ENCODE measurements at places on chromosomes 3 and 15. TPM values are rescaled to one million over a fixed set of nuclear protein-coding genes. Genes with fewer than 3 reads are reported as not detected.

The FBXW12 gene
- total RNA-seq, result not detected

The PRR20G gene
- total RNA-seq, result not detected

The GOLGA6L7 gene
- total RNA-seq, result not detected

The FBXO40 gene
- not detected for total RNA-seq

The ACAN gene
- not detected for total RNA-seq

The ALDH1L1 gene
- not detected for total RNA-seq

GRCh38 chr15:48389691-48390143, 58.5 kb downstream of the DUT start:
- H3K27me3 ChIP-seq, result no peaks in the 10 kb centered on the region
- H3K4me1 ChIP-seq, result no peaks in the 10 kb centered on the region
- no peak for DNase-seq
- no peak overlapping the region for H3K27ac ChIP-seq

GRCh38 chr3:40211579-40211978, 97.9 kb upstream of the EIF1B start:
- no peak for DNase-seq
- no peaks in the 10 kb centered on the region for H3K36me3 ChIP-seq
- H3K4me3 ChIP-seq, result no peak overlapping the region
- no peaks in the 10 kb centered on the region for H3K27me3 ChIP-seq
- H3K4me1 ChIP-seq, result no peaks in the 10 kb centered on the region

GRCh38 chr15:99343881-99344551, 92.7 kb downstream of the LRRC28 start:
- no peaks in the 10 kb centered on the region for H3K27me3 ChIP-seq
- peak; percentile 51 for DNase-seq
- H3K36me3 ChIP-seq, result no peaks in the 10 kb centered on the region
- no peak overlapping the region for H3K27ac ChIP-seq
- peaks cover 20% of the 10 kb centered on the region for H3K4me1 ChIP-seq
- H3K4me3 ChIP-seq, result no peak overlapping the region

DNA sequence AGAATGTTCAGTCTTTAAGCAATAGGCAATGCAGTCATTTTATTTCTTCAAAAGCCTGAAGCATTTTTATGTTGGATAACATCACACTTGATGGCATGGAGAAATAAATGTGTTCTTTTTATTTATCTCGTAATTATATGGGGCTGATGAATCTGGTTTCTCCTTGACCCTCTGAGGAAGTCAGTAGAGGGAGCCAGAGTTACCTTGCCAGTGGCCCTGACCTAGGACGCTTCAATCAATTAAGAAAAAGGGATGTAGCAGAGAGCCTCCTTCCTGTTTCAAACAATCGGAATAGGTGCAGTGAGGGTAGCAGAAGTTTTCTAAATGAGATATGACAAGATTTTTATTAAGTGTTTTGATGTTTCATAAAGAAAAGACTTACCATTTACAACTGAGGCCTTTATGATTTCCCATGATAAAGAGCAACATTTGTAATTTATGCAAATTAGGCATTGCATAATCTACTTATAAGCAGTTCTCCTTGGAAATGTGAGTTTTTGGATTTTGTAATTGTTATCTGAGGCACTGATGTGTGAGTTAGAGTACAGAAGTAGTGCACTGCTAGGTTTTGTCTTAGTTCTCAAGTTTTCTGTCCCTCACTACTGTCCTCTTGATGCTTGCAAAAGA, 129.1 kb downstream of the RAP2B start:
- H3K4me3 ChIP-seq, result no peak overlapping the region
- no peak overlapping the region for H3K27ac ChIP-seq
- no peaks in the 10 kb centered on the region for H3K4me1 ChIP-seq
- no peaks in the 10 kb centered on the region for H3K36me3 ChIP-seq

DNA sequence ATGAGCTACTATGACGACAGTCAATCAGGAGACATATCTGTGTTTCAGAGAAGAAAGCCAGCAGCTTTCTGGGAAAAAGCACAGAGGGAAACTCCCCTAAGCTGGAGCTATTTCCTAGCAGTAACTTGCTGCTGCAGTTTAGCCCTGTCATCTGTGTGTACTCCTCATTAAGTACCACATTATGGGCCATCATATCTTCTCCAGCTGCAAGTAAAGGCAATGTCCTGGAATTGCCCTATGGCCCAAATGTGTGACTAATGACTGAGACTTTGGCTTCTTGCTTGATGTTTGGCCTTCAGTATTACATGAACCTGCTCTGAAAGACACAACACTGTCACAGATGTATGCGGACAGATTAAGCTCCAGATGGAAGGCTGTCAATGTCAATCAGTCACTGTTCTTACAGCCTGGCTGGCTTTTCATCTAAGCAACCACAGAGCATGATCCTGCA, 190.8 kb downstream of the FHIT start:
- no peaks in the 10 kb centered on the region for H3K27me3 ChIP-seq
- H3K4me3 ChIP-seq, result no peak overlapping the region
- H3K4me1 ChIP-seq, result no peaks in the 10 kb centered on the region
- no peak overlapping the region for H3K27ac ChIP-seq

GRCh38 chr3:150765949-150766720, 3.2 kb upstream of the SIAH2 start:
- H3K27ac ChIP-seq, result no peak overlapping the region
- no peaks in the 10 kb centered on the region for H3K36me3 ChIP-seq
- no peaks in the 10 kb centered on the region for H3K27me3 ChIP-seq
- H3K4me3 ChIP-seq, result no peak overlapping the region
- H3K4me1 ChIP-seq, result peaks cover 29% of the 10 kb centered on the region

GRCh38 chr3:45509038-45509767, 85.3 kb upstream of the LIMD1 start:
- no peaks in the 10 kb centered on the region for H3K27me3 ChIP-seq
- no peaks in the 10 kb centered on the region for H3K4me1 ChIP-seq
- no peak overlapping the region for H3K27ac ChIP-seq
- peaks cover 12% of the 10 kb centered on the region for H3K36me3 ChIP-seq

DNA sequence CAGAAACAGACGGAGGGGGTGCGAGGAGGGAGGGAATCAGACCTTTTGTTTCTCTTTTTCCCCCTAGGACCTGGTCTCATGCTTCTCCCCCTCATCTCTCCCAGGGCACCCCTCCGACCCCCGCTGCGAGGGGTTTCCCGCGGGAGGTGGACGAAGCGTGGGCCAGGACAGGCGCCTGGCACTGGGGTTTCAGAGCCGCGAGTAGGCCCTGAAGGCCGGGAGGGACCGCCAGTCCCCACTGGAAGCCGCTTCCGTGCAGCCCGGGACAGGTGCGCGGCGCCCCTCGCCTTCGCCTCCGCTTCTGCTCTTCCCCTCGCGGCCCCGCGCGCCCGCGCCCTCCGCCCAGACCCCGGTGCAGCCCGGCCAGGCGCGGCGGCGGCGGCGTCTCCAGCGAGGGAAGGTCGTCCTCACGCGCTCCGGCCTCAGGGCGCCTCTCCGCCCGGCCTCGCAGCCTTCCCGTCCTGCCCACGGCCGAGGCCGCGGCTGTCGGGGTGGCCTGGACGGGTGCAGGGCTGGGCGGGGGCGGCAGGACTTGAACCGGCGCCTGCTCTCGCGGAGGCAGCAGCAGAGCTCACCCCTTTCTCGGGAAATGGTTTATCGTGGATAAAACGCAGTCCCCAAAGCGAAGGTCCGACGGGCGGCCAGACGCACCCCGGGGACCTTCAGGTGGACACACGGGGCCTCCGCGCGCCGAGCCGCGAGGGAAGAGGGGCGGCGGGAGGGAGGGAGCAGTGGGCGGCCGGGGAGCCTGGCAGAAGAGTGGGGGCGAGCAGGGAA, 31.5 kb upstream of the ADAMTS17 start:
- no peak overlapping the region for H3K27ac ChIP-seq
- no peak for DNase-seq
- no peaks in the 10 kb centered on the region for H3K4me1 ChIP-seq
- no peaks in the 10 kb centered on the region for H3K36me3 ChIP-seq
- H3K4me3 ChIP-seq, result no peak overlapping the region

DNA sequence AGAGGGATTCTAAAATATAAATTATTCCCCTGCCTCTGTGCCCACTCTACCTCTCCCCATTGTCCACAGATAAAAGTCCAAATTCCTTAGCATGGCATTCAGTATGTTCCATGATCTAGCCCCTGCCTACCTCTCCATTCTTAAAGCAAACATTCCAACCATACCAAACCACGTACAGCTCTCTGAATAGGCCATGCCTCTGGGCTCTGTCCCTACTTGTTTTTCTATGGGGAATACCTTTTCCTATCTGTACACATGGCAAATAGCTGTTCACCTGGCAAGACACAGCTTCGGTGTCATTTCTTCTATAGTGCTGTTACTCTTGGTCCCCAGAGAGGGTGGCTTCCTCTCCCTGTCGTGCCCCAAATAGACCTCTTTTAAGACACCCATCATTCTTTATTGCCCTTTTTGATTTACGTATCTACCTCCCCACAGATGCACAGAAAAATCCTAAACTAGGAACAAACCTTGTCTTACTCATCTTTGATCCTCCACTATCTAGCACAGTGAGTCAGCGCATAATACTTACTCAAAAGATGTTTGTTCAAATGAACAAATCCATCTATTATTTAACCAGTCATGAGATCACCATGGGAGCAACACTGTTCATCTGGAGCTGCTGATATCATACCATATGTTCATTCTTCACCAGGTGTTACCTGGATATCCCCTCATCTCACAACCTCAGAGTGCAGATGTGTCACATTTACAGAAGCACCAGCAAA, 329.8 kb downstream of the THSD4 start:
- H3K36me3 ChIP-seq, result no peaks in the 10 kb centered on the region
- no peak overlapping the region for H3K27ac ChIP-seq
- no peak overlapping the region for H3K4me3 ChIP-seq
- peaks cover 5% of the 10 kb centered on the region for H3K27me3 ChIP-seq
- H3K4me1 ChIP-seq, result peaks cover 3% of the 10 kb centered on the region
- no peak for DNase-seq

GRCh38 chr3:52490035-52490938, 4.9 kb upstream of the STAB1 start:
- DNase-seq, result no peak
- no peak overlapping the region for H3K27ac ChIP-seq
- H3K27me3 ChIP-seq, result no peaks in the 10 kb centered on the region
- H3K36me3 ChIP-seq, result no peaks in the 10 kb centered on the region

DNA sequence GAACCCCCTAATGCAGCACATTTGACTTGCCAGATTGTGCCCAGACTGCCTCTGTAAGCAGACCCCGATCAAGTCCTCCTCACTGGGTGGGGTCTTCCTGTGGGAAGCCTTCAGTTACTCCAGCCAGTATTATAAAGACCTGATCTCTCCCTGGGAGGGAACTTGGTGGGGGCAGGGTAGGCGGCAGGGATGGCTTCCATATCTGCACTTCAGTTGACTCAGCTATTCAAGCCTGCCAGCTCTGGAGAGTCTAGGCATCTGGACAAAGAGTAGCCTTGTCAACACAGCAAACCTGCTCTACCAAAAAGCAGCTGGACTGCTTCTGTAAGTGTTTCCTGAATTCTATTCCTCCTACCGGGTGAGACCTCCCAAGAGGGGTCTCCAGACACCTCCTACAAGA, 21.0 kb upstream of the SLC25A38 start:
- no peak for DNase-seq
- no peak overlapping the region for H3K4me3 ChIP-seq
- H3K36me3 ChIP-seq, result no peaks in the 10 kb centered on the region
- H3K27me3 ChIP-seq, result no peaks in the 10 kb centered on the region
- H3K27ac ChIP-seq, result no peak overlapping the region

- H3K36me3 ChIP-seq, result no peaks in the 10 kb centered on the region
- no peaks in the 10 kb centered on the region for H3K27me3 ChIP-seq
- H3K27ac ChIP-seq, result no peak overlapping the region
- H3K4me1 ChIP-seq, result no peaks in the 10 kb centered on the region
- no peak overlapping the region for H3K4me3 ChIP-seq
Measured at GRCh38 chr3:82558081-82558480, 796.6 kb upstream of the GBE1 start.

DNA sequence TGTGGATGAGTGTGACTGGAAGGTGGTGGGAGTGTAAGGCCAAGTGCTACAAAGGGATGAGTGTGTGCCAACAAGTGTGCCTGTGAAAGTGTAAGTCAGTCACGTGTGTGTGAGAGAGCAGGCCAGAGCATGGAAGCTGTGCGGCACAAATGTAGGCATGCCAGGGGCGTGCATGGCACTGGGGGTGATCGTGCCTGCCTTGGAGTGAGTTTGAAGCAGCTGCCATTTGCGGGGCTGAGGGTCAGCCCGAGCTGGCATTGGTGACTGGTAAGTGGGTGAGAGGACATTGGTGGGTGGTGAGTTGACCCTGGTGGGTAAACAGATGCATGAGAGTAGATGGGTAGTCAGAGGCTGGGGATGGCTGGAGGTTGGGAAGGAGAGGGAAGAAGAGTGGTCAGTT, 24.5 kb downstream of the CD276 start:
- H3K27me3 ChIP-seq, result no peaks in the 10 kb centered on the region
- DNase-seq, result no peak
- no peak overlapping the region for H3K4me3 ChIP-seq
- no peaks in the 10 kb centered on the region for H3K4me1 ChIP-seq
- H3K36me3 ChIP-seq, result no peaks in the 10 kb centered on the region

GRCh38 chr3:150410311-150411105, 2.4 kb downstream of the TSC22D2 start:
- peak overlapping the region; percentile 85 for H3K4me3 ChIP-seq
- peak; percentile 41 for DNase-seq
- peak overlapping the region; percentile 21 for H3K27ac ChIP-seq
- peaks cover 7% of the 10 kb centered on the region for H3K36me3 ChIP-seq

- no peak for DNase-seq
- peaks cover 6% of the 10 kb centered on the region for H3K4me1 ChIP-seq
- no peak overlapping the region for H3K27ac ChIP-seq
- H3K4me3 ChIP-seq, result no peak overlapping the region
Measured at GRCh38 chr3:16254916-16255315, 9.8 kb downstream of the DPH3 start.

GRCh38 chr3:56775838-56776555, 25.8 kb downstream of the ARHGEF3 start:
- no peaks in the 10 kb centered on the region for H3K36me3 ChIP-seq
- H3K27ac ChIP-seq, result no peak overlapping the region
- DNase-seq, result no peak
- no peak overlapping the region for H3K4me3 ChIP-seq

DNA sequence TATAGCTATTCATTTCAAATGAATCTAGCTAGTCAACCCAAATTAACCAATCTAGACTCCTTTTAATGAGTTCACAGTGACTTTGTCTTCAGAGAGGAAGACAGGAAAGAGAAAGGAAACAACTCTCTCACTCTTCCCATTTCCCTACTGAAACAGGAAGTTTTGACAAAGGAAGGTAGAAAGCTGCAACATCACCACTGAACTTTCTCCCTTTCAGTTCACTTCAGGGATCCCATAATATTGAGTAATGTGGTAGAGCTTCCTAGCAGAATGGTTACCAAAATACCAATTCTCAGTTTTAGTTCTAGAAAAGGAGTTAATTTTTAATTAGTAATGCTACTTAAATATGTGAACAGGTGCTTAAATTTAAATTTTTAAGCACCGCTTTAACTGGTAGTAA, 7.5 kb downstream of the VPS13C start:
- peaks cover 2% of the 10 kb centered on the region for H3K36me3 ChIP-seq
- no peak overlapping the region for H3K4me3 ChIP-seq
- no peak for DNase-seq
- no peaks in the 10 kb centered on the region for H3K27me3 ChIP-seq
- H3K27ac ChIP-seq, result peak overlapping the region; percentile 65

GRCh38 chr3:101701696-101702634, 15.4 kb upstream of the RPL24 start:
- no peaks in the 10 kb centered on the region for H3K36me3 ChIP-seq
- H3K27ac ChIP-seq, result no peak overlapping the region
- H3K4me1 ChIP-seq, result no peaks in the 10 kb centered on the region
- no peak for DNase-seq
- no peak overlapping the region for H3K4me3 ChIP-seq

Measured in B cell (primary cell).